ENCODE measurements at places on chromosomes 4 and X. TPM values are rescaled to one million over a fixed set of nuclear protein-coding genes. Genes with fewer than 3 reads are reported as not detected.
A peak's percentile ranks its signal among the peaks of the same experiment; 100 is the strongest.

DNA sequence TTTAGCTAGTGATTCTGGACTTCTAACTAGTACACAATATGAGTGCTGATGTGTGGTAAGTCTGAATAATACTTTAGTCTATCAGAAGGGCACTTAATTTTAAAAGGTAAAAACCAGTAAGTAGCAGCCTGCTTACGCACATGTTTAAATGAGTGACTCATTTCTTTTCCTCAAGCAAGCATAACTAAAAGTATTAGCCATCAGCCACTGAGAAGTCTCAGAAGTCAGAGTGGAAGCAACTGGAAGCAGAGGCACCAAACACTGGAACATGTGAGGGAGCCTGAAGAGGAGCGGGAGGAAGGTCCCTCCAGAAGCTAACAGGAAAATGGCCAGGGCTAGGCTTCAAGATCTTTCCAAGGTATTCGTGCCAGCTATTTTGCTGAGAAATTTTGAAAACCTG lies 257.7 kb downstream of the RAPGEF2 start:
- DNase-seq, result peak; percentile 76

DNA sequence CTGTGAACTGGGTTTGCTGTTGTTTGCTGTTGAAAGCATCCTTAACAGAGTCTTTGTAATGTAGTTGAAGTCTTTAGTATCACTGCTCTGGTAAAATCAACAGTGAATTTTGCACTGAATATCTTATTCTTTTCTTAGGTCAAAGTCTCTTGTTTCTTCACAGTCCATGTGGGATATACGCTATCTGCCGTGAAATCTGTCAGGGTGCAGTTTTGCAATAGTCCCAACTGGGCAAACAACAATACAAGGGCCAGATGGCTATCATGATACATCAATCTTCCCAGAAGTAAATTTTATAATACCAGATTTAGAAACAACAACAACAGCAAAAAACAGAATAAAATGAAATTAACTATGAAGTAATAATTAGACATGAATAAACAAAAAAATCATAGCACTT lies 123.5 kb downstream of the PPARGC1A start:
- no peak for DNase-seq

- DNase-seq, result no peak
These were observed 434.3 kb downstream of the PDGFC start for GRCh38 chr4:156537286-156537685.

DNA sequence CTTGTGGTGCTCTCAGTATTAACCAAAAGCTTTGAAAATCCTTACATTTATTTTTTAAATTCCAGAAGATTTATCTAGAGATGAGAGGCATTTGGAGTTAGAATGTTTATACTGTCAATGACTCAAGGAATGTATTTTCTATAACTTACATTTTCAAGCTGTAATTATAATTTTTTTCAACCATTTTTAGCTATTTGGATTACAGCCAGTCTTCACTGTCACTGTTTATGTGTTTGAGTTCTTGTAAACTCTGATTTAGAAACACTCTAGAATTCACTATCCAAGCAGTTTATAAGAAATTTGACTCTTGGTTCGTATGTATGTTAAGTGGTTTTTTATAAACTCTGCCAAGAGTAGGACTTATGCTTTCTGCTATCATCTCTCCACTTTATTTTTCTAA lies 36.7 kb upstream of the GUCY1A1 start:
- DNase-seq, result no peak

- peak; percentile 74 for DNase-seq
These were observed 43.7 kb downstream of the NSG1 start for GRCh38 chr4:4430492-4431195.

- DNase-seq, result no peak
These were observed 89.8 kb downstream of the UCHL1 start for GRCh38 chr4:41346306-41347061.

DNA sequence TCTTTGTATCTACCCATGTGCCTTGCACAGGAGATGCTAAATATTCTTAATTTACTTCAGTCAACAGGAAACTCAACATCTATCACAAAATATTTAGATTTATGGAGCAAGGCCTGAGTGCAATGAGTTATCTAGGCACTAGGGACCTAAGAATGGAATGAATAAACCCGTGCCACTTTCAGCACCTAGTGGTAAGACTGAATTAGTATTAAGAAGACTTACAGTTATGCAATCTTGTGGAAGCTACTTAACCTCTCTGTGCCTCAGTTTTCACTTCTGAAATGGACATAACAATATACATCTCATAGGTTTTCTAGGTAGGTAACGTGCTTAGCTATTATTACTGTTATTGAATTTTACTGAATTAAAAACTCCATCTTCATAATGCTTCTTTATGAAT lies 144.6 kb upstream of the MAP3K15 start:
- DNase-seq, result no peak

GRCh38 chr4:53490965-53491622 lies 100.2 kb downstream of the LNX1 start:
- DNase-seq, result peak; percentile 69

- no peak for DNase-seq
These were observed 23.9 kb downstream of the SLC39A8 start for GRCh38 chr4:102321260-102321995.

GRCh38 chr4:169225058-169225751 lies 45.6 kb downstream of the SH3RF1 start:
- peak; percentile 91 for DNase-seq

DNA sequence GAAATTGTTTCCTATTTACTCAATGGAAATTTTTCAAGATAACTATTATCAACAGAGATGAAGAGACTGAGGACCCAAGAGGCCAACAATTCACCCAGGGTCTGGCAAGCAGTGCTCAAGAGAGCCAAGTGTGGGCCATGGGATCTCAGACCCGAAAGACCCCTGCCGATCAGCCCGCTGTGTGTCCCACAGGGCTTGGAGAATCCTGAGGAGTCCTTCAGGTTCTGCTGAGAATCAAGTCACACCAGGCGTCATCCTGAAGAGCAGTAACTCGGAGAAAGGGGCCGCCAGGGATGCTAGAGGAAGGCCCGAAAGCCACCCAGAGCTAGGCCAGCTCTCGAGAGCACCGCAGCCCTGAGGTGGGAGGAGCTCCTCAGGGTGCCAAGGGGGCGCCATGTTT lies 48.7 kb downstream of the FGFRL1 start:
- DNase-seq, result no peak

Gene COQ2
- 9.3 TPM for total RNA-seq

Gene FAAH2
- 0.86 TPM for total RNA-seq

Gene IGFBP7
- 99.7 TPM for total RNA-seq

Gene GPR82
- not detected for total RNA-seq

Gene TEX11
- total RNA-seq, result not detected

Gene CCDC160
- total RNA-seq, result under 0.01 TPM

Gene PRRG1
- total RNA-seq, result 13.9 TPM

Gene FHDC1
- total RNA-seq, result 13.3 TPM

Gene ARHGAP6
- not detected for total RNA-seq

Gene DGKK
- total RNA-seq, result not detected

Data from mammary epithelial cell (primary cell).